ENCODE measurements at places on chromosomes 6 and 20.

DNA sequence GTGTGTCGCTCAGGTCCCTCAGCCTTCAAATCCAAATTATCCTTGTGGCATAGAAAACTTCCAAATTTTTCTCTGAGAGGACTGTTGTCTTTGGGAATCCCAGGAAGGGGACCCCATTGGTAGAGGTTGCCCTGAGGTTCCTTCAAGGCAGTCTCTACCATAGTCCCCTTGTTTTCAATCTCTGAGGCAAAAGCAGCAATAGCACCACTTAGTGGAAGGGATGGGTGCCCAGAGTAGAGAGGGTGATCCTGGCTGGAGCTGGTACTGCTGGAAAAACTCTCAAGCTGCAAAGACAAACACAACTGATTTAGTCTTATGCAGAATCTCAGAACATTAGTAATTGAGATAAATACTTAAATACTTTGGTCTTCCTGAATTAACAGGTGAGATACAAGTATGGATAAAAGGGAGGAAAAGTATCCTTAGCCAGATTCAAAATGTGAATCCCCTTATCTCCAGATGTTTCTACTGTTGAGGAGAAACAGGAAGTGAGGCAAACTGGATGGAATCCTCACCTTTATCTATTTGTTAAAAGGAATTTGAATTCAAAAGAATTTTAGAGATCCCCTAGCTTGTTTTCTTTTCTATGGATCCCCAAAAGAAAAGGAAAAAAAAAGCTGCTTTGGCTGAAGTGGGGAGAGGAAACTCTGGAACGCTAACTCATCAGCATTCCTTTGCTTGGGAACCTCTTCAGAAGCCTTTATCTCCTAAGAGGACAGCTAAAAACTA lies 13.4 kb downstream of the ZNF318 start:
- DNase-seq = no peak

DNA sequence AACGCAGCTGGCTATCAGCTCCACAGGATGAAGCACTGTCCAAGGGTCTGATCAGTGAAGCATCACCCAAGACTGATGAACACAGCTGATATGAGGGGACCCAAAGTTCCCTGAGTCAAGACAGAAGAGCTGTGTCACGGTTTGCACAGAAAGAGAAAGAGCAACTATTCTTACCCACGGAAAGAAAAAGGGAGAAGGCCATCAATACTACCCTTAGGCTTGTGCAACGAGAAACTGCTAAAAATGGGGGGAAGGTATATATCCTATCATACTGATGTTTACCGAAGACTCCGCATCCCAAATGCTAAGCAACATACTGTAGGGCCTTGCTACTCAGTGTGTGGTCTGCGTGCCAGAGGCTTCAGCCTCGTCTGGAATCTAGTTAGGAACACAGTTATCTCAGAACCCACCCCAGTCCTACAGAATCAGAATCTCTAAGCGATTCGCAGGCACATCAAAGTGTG lies 665 bp downstream of the FASTKD5 start:
- no peak for DNase-seq

DNA sequence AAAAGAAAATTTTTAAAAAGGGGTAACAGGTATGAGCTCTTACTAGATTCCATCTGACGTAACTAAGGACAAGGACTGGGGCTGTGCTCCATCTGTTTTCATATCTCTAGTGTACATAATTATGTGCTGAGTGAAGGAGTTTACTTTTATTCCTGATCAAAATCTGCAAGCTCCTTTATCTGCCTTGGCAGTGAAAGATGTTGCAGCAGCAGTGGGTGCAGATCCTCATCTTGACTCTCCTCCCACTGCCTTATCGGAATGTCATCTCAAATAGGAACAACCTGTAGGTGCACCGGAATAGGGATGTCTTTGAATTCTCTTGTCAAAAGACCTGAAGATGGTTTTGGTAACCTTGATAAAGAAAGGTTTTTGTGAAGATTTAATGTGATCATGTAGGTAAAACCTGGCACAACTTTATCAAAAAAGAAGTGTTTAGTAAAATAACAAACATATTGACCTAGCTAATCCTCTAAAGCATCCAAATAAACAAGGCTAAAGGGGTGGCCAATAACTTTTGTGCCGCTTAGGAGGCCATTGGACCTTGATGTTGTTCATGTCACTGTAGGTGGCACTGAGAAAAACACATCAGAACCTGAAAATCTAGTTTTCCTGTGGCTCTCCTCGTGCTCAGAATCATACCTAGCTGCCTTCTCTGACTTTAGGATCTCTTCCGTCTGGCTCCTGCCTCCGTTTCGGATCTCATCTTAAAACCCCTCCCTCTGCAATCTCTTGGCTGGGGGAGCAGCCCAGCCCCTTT lies 19.0 kb upstream of the SLC16A10 start:
- no peak for DNase-seq

GRCh38 chr6:3527651-3527977 lies 70.8 kb upstream of the SLC22A23 start:
- no peak for DNase-seq

DNA sequence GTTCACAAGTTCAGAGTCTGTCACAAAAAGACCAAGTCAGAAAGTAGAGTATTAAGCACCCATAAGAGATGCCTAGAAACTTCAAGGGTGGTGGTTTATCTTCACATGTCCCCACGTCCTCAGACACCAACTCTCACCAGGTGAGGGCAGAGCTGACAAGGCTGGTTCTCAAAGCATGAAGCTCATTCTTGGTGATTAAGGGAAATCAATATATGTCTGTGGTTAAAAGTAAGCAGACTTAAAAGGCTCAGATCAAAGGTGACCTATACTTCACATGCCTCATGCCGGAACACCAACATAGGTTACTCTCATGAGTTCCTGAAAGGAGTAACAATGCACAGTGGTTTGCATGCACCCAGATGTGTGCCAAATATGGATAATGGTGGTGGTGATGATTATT lies 27.0 kb downstream of the IL17A start:
- no peak for DNase-seq

DNA sequence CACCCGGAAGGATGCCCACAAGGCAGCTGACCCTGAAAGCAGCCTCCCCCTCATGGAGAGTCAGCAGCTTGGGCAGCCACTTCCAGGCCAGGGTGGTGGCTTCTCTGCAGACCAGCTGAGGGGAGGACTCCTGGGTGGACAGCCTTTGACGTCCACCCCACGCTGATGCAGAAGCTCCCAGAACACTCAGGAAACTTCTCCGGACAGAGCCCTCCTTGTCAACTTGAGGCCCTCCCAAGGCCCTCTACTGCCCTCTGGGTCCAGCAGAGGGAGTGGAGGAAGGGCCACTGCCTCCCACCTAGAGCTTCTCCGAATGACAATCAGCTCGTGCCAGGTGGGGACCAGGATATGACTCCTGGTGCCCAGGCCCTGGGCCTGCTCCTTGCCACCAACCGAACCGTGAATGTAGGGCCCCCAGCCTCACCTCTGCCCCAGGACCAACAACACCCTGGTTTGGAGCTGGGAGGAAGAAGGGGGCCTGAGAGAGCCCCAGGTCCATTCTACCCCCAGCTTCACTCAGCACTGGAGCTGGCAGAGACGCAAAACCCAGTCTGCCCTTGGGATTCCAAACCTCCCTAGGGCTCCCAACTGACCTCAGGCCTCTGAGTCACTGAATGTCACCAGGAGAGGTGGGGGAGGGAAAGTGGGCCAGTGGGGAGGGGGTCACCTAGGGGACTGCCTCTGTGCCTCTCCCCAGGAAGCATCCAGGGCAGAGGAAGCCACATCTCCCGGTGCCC lies 10.9 kb upstream of the SLC22A7 start:
- peak; percentile 70 for DNase-seq

GRCh38 chr6:72789145-72789544 lies 167.3 kb downstream of the KCNQ5 start:
- no peak for DNase-seq

- DNase-seq = no peak
Observed at GRCh38 chr6:142055219-142055618, 77.5 kb upstream of the GJE1 start.

DNA sequence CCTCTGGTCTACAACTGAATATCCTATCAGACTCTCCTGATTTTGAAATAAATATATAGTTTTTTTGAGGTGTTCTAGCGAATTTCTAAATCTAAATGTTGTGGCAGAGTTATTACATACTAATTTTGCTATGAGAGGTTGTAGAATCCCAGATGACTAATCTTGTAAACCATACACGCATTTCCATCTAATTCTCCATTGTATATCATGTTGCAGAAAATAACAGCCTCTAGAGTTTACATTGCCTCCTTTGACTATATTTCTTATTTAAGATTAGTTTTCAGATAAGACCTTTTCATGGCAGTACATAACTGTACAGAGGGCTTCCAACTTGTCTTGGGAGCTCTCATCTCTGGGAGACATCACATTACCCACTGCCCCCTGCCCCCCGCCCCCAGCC lies 22.9 kb downstream of the PTPN1 start:
- no peak for DNase-seq

- no peak for DNase-seq
Observed at GRCh38 chr6:36312854-36313648, 23.6 kb downstream of the BNIP5 start.

- DNase-seq = no peak
Observed at GRCh38 chr20:61434341-61434781, 182.3 kb downstream of the CDH4 start.

GRCh38 chr6:25404091-25404490 lies 124.9 kb downstream of the CARMIL1 start:
- DNase-seq = no peak

DNA sequence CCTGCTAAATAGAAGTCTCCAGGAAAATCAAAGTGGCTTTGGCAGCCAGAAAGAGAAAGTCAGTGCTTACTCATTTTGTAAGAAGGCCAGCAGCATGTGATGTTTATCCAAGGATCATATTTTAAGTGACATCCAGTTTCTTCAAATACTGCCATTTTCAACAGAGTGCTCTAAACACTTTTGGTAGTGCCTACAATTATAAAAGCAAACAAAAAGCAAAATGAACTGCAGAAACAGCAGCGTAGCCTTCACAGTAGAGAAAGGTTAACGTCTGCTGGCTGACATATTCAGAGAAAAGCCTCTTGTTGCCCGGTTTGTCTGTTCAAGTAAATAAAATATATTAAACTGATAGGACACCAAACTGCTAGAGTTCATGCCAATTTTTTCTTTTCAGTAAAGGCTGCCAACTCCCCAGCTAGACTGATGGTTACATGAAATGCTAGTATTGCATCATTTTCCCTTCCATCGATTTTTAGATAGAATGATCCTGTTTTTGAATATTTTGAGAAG lies 705.7 kb upstream of the SLC35B3 start:
- DNase-seq = no peak

GRCh38 chr6:6820641-6821238 lies 232.2 kb downstream of the LY86 start:
- DNase-seq = no peak

- DNase-seq = no peak
Observed at GRCh38 chr6:80217794-80218193, 111.3 kb downstream of the BCKDHB start.

DNA sequence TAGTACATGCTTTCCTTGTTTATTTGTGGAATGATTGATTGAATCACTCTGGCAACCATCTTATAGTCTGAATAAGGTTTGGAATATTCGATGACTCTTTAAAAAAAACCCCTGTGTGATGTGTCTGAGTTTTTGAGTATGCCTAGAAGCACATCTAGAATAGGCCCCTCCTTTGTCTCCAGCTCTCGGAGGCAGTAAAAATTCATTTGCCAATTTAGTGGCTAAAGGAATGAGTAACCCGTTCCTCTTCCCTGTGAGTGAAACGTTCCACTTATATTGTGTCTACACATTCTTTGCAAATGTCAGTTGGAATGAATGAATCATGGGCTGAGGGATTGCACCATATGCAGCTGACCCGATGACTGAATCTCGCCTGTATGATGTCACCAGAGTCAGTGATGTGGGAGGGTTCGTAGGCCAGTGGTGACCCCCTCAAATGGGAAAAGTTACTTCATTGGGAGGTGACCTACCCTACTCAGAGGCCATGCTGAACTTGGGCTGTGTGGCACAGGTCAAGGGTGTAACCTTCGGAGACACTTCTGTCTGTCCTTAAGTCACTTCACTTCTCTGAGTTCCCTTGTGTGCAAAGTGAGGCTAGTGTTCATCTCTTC lies 21.6 kb downstream of the MOCS3 start:
- peak; percentile 42 for DNase-seq

DNA sequence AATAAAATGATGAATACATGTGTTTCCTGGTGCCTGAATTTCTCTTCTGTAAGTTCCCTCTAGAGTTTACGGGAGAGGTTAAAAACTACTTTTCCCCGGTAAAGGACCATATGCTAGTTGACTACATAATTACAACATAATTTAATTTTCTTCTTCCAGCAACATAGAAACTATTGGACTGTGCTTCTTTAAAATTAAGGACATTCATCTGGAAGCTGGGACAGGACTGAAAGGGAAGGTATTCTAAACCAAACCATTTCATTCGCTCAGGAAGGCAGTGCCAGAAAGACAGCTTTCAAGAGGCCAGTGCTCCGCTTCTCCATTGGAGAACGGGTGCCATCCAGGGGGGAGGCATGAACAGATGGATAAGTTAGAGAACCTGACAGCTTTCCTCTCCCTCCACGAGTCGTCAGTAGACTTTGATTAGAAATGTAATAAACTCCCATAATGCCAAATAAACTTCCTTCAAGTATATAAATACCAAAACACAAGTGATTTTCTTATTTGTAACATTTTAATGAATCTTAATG lies 458.0 kb upstream of the SOX4 start:
- no peak for DNase-seq

- DNase-seq = no peak
Observed at GRCh38 chr6:115914098-115914497, 146.6 kb downstream of the FRK start.

DNA sequence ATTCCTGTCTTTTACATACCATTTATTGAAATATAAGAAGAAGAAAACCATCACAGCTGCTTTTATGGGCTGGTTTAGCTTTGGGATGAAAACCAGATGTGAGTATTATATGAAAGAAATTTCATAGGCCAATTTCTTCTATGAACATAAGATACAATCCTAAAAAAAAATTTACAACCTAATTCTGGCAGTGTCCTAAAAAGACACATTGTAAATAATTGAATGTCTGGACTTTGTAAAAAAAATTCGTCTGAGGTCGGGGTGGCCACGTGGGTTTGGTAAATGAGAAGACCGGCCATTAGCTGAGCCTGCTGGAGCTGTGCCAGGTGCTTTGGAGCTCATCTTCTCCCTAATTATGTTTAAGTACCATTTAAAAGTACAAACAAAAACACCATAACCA lies 26.8 kb downstream of the DACT2 start:
- DNase-seq = no peak

GRCh38 chr20:12130781-12131180 lies 213.1 kb downstream of the BTBD3 start:
- no peak for DNase-seq

All from 8988T (cell line).